ENCODE measurements at places on chromosomes 7 and 10.

- DNase-seq: no peak
These were observed 164.4 kb downstream of the ARL4A start for GRCh38 chr7:12851841-12852240.

DNA sequence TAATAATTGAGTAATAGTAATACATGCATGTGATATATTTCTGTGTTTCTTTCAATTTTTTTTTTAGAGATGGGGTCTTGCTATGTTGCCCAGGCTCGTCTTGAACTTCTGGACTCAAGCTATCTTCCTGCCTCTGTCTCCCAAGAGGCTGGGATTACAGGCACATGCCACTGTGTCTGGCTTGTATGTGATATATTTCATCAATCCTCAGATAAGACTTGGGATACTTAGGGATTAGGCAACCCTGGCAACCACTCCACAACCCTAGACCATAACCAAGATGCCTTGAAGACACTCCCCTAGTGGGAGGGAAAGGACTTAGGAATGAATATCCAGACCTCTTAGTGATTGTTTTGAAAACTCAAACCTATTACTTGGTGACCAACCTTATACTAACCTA is 154.8 kb downstream of the CCDC3 start:
- no peak for DNase-seq

- DNase-seq: peak; percentile 70
These were observed 5.5 kb downstream of the ELOVL3 start for GRCh38 chr10:102231357-102232318.

GRCh38 chr7:157020514-157021070 is 10.1 kb upstream of the MNX1 start:
- no peak for DNase-seq

DNA sequence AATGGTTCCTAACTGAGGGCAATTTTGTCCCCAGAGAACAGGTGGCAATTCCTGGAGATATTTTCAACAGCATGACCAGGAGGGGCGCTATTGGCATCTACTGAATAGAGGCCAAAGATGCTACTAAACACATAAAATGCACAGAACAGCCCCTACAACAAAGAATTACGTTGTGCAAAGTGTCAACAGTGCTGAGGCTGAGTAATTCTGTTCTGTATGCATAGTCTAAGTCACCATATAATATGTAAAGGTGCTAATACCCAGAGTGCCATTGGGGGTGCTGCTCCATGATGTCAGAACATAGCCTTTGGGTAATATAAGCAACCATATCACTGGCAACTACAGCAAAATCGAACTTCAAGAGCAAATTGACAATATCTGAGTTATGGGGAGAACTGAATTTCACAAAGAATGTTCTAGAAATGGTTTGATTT is 213.3 kb upstream of the PHYHIPL start:
- DNase-seq: no peak

DNA sequence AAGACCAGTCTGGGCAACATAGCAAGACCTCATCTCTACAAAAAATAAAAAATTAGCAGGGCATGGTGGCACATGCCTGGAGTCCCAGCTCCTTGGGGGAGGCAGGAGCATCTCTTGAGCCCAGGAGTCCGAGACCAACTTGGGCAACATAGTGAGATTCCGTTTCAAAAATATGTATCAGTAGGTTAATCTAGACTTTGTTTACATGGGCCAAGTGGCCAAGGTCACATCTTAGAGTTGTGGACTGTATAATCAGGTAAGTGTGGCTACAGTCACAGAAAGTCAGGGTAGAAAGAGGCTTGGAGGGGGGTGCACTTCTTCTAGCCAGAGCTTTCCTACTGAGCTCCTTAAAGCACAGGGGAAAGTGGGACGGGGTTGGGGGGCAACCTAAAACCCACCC is 174.4 kb downstream of the CUX1 start:
- DNase-seq: no peak

DNA sequence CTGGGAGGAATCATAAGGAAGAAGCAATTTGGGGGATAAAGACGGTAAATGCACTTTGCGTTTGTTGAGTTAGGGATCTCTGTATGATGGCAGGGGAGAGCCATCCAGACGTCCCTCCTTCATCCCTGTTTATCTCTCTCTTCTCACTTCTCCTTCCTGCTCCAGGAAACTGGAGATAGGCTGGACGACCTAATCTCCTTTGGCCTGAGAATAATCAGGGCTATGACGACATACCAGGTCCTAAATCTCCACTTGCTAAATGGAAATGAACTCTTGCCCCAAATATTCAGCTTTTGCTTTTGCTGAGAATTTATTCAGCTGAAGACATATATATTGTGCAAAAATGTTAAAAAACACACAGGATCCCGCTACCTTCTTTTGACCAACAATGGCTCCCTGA is 182.9 kb upstream of the INHBA start:
- DNase-seq: no peak

- no peak for DNase-seq
These were observed 95.1 kb upstream of the PPP2R2D start for GRCh38 chr10:131805696-131806095.

- no peak for DNase-seq
These were observed 13.7 kb downstream of the TECTB start for GRCh38 chr10:112296908-112297331.

GRCh38 chr7:139704308-139704879 is 73.4 kb downstream of the HIPK2 start:
- no peak for DNase-seq

- no peak for DNase-seq
These were observed 475.3 kb upstream of the C7orf33 start for GRCh38 chr7:148115308-148115707.

GRCh38 chr10:26696786-26697162 is 727 bp upstream of the PDSS1 start:
- DNase-seq: no peak

- no peak for DNase-seq
These were observed 128.5 kb downstream of the TNS3 start for GRCh38 chr7:47453093-47454061.

GRCh38 chr10:33835556-33835955 is 501.1 kb upstream of the NRP1 start:
- DNase-seq: no peak

DNA sequence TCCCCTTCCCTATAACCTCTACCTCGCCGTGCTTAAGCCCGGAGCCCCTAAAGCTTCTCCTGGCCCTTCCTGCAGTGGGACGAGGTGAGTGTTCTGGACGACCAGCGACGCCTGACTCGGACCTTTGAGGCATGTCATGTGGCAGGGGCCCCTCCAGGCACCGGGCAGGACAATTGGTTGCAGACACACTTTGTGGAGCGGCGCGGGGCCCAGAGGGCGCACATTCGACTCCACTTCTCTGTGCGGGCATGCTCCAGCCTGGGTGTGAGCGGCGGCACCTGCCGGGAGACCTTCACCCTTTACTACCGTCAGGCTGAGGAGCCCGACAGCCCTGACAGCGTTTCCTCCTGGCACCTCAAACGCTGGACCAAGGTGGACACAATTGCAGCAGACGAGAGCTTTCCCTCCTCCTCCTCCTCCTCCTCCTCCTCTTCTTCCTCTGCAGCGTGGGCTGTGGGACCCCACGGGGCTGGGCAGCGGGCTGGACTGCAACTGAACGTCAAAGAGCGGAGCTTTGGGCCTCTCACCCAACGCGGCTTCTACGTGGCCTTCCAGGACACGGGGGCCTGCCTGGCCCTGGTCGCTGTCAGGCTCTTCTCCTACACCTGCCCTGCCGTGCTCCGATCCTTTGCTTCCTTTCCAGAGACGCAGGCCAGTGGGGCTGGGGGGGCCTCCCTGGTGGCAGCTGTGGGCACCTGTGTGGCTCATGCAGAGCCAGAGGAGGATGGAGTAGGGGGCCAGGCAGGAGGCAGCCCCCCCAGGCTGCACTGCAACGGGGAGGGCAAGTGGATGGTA is 9.2 kb downstream of the EPHB6 start:
- no peak for DNase-seq

DNA sequence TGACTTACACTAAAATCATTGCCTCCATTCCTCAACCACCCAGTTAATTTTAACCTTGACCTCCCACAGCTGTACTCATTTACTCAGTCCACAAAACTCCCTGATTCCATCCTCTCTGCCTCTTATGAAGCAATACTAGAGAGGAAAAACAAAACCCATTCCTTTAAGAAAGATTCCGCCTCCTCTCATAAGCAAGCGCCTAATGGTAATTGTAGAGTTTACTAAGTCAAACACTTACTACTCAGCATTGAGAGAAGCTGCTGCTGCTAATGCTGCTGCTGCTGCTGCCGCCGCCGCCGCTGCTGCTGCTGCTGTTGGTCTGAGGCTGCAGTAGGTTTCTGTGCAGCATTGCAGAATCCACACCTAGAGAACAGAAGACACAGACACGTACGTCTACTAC is 2.1 kb upstream of the ADD3 start:
- DNase-seq: peak; percentile 9

- no peak for DNase-seq
These were observed 28.7 kb downstream of the ADGRA1 start for GRCh38 chr10:133116455-133116854.

Data from activated CD4-positive, alpha-beta T cell treated with anti-CD3 and anti-CD28 coated beads, Interleukin-2, amount 50 U/mL, for 1 hour (primary cell).